ENCODE measurements at places on chromosomes 3 and 15.

- DNase-seq, result no peak
These were observed 263.5 kb downstream of the NFKBIZ start for GRCh38 chr3:102112704-102113230.

- DNase-seq, result no peak
These were observed 25.8 kb downstream of the FGD5 start for GRCh38 chr3:14844386-14845170.

DNA sequence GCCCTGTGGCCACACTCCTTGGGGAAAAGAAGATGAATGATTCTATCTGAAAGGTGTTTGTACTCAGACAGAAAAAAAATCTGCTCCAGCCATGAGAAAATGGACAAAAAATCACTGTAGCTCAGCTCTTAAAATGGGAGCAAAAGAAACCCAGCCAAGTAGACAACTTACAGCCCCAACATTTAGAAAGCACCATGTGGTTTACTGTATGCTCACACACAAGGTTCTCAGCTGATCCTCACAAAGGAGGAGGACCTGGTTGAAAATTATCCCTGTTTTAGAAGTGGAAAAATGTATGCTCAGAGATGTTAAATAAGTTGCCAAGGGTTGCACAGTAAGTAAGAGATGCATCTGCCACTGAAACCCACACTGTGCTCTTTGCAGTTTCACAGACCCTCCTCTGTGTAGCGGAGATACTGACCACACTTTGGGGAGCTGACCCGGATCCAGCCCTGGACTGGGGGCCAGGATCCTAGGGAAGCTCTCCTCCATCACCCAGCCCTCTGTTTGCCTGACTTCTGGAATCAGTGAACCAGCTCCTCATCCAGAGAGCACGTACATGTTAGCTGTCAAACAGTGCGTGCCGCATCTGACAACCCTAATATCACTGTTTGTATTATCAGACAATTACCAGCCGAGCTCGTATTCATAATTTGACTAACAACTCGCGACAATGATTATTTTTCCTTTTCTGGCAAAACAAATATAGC lies 32.7 kb upstream of the TPRG1 start:
- DNase-seq, result no peak

- no peak for DNase-seq
These were observed 31.0 kb downstream of the TMOD2 start for GRCh38 chr15:51782357-51782896.

GRCh38 chr15:33908406-33908805 lies 59.9 kb upstream of the CHRM5 start:
- DNase-seq, result no peak

DNA sequence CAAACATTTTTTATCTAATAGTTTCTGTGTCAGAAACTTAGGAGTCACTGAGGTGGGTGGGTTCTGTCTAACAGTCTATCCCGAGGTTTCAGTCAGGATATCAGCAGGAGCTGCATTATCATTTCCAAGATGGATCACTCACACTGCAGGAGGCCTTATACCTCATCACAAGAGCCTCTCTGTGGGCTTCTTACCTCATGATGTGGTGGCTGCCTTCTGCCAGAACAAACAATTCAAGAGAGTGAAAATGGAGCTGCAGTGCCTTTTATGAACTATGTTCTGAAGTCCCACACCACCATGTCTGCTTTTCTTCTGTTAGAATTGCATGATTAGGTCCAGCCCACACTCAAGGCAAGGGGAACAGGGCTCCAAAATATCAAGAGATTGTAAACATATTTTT lies 27.9 kb downstream of the RFX7 start:
- DNase-seq, result no peak

DNA sequence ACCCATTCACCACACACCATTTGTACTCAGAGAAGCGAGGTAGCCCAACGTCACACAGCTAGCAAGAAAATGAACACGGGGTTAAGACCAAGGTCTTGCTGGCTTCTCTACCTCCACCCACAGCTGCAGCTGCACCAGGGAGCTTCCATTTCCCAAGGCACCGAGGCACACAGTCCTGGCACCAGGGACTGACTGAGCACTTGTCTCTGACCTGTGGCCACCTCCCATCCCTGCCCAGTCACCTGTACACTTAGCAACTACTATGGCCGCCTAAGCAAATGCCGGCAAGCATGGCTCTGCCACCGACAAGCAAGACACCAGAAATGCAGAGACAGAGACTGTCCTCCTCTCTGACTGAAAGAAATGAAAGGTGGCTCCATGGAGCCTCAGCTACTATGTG lies 15.3 kb downstream of the ZXDC start:
- no peak for DNase-seq

GRCh38 chr3:187230011-187230410 lies 32.7 kb downstream of the RTP1 start:
- no peak for DNase-seq

GRCh38 chr3:13231781-13232666 lies 158.8 kb upstream of the IQSEC1 start:
- no peak for DNase-seq

DNA sequence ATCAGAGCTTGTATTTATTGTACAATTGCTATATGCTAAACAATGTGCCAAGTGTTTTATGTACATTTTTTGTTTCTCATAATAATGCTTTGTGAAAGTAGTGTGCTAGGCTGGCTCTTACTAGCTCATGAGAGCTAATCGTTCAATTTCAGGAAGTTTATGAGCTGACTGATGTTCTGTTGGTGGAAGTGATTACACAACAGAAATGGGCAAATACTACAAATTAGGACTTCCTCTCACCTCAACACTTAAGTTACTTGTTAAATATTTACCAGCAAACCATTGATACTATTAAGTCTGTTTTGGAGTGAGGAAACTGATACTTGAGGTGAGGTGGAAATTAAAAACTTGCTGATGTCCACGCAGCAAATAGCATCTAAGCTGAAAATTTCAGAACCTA lies 32.3 kb downstream of the SLC9C1 start:
- no peak for DNase-seq

DNA sequence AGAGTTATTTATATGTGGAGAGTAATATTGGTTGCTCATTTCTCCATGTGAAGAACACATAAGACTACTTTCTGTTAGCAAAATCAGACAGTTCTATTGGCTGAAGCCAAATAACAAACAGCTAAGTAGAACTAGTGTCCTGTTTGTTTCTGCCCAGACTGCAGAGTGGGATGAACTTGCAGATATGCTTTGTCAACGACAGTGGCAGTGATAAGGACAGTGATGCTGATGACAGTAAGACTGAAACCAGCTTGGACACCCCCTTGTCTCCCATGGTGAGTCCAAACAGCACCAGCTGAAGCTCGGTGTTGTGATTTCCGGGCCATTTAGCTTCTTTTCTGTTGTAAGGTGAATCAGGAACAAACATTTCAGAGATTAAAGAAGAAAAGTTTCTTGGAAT lies 102.6 kb upstream of the IL12A start:
- DNase-seq, result no peak

GRCh38 chr3:85903434-85903833 lies 944.6 kb downstream of the CADM2 start:
- no peak for DNase-seq

DNA sequence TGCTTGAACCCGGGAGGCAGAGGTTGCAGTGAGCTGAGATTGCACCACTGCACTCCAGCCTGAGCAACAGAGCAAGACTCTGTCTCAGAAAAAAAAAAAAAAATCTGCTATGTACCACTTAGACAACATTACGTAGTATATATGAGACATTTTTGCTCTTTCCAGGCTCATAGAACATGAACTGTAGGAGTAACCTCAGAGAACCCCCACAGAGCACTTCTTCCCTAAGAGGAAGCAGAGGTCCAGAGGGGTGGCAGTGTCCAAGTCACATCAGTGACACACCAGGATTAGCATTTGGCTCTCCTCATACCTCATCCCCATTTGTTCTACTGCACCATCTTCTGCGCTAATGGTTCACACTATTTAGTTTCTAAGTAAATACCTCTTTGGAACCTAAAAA lies 33.7 kb downstream of the ARRDC4 start:
- DNase-seq, result no peak

DNA sequence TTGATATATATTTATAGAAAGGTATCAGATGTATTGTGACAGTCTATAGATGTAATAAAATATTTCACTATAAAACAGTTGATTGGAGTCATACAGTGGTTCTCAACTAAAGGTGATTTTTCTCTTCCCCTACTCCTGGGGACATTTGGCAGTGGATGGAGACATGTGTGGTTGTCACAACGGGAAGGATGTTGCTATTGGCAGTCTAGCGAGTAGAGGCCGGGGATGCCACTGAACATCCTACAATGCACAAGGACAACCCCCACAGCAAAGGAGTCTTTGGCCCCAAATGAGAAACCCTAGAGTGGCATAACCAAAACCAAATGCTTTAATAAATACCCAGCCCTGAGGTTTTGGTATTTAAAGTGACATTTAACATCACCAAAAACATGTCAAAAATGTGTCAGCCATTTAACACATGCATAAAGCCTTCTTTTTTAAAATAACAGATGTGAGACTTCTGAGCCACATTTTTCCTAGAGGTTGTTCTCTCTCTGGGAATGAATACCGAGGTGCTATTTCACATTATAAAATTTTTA lies 367.5 kb downstream of the PTPRG start:
- DNase-seq, result no peak

GRCh38 chr3:57718118-57718517 lies 25.2 kb upstream of the DENND6A start:
- no peak for DNase-seq

DNA sequence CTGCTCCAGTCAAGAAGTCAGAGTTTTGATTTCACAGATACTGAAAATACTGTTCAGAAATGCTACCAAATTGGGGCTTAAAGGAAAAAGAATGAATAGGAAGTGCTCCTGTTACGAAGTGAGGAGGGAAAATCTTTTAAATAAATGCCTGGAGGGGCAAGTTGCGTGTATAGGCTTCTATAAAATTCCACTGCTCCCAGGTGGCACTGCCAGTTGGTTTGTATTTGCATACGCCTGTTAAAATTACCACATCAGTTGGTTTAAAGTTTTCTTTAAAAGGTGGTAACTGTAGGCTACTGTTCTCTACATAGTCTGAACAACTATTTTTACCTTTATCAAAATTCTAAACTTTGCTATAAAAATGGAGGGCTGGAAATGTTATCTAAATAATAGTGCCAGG lies 123.5 kb downstream of the DLG1 start:
- DNase-seq, result no peak

- no peak for DNase-seq
These were observed 114.5 kb upstream of the SPATA16 start for GRCh38 chr3:173255555-173255954.

DNA sequence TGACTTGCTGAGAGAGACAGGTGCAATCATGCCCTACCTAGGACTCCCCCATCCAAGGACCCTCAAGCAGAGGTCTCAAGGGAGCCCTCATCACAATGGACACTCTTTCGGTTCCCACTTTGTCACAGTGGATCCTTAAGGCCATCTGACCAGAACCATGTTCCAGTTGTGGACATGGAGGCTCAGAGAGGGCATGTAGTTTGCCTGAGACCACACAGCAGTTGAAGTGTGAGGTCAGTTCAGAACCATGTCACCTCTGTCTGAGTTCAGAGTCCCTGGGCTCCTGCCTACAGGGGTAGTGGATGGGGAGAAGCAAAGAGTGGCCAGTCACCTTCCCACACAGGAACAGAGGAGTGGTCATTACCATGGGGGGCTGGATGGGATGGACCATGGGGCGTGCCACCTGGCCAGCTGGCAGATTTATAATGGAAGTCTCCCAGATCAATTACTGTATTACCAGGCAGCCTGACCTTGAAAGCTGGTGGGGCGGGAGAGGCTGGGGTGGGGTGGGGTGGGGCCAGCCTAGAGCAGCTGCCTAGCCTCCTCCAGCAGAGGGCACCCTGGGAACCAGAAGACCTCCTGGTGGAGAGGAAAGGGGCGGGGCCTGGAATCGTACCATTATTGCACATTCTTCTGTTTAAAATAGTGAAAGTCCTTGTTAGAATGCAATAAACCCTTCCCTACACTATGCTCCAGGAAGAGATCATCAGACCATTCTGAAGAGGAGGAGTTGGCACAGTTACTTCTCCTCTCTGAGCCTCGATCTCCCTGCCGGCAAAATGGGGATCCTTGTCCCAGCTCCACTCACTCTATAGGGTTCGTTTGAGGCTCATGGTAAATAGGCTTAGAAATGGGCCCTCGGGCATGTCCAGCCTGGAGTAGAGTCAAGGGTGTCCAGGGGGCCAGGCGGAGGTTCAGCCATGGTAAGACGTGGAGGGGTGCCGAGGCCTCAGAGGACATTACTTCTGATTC lies 26.9 kb upstream of the LINGO1 start:
- DNase-seq, result no peak

GRCh38 chr3:43036621-43037423 lies 57.7 kb downstream of the GASK1A start:
- no peak for DNase-seq

DNA sequence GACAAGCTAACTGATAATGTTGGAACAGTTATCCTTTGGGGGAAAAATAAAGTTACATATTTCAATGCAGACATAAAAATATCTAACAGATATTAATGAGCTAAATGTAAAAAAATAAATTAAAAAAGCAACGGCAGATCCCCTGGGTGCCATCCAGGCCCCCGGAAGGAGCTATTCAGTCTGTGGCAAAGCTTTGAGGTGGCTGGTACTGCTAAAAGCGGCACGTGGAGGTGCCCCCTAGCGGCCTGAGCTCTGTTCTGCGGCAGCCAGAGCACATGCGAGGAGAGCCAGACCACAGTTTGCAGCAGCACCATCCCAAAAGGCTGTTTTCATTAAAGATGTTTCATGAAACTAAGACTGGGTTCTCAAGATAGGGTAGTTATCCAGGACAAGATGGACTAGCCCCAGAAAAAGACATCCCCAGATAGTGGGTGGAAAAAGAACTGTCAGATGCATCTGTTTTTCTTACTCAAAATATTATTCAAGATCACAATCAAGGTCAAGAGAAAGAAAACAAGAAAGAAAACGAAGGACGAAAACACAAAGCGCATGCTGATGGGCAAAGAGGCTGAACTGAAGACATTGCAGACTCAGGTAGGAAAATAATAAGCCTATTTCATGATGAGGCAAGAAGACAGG lies 18.7 kb downstream of the AP3S2 start:
- DNase-seq, result no peak

DNA sequence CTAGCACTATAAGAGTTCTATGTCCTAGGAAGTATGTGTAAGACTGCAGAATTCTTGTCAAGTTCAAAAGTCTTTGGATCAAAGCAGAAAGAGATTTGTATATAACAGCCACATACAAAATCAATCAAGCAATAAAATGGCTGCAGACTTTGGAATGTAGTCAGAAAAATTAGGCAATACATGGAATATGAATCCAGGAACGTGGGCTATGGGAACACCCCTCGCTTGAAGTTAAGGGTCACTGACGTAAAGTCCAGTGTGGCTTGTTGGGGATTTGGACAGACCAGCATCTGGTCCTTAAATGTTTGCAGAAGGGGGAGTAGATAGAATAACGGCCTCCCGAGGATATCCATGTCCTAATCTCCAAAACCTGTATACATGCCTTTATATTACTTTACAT lies 178.6 kb downstream of the ADAMTS9 start:
- no peak for DNase-seq

GRCh38 chr3:121126033-121126706 lies 218.2 kb downstream of the STXBP5L start:
- no peak for DNase-seq

All from cortex of kidney (tissue), 1 donor.